ENCODE measurements at places on chromosomes 2 and 18. TPM values are rescaled to one million over a fixed set of nuclear protein-coding genes. Genes with fewer than 3 reads are reported as not detected.

The TSPYL6 gene
- total RNA-seq = not detected

DNA sequence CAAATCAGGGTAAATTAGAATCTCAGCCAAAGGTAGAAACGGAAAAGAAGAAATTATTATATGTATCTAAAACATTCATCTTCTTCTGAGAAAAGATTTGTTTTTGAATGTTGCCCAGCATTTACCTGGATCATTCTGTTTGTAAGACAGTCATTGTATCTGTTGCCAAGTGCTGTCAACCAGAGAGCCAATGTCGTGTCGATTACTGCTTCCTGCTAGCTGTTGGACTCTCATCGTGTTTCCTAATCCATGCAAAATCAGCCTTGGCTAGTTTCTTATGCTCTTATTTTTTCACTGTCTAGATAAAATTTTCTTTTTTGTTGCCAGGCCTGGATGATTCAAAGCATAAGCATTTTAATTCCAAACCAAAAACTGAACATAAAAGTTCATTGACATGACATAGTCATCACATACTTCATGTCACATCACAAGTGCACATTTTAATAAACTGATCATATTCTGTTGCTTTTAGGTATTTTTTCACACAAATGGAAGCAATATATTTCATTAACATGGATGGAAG is 202.3 kb downstream of the KCNH7 start:
- DNase-seq = no peak

DNA sequence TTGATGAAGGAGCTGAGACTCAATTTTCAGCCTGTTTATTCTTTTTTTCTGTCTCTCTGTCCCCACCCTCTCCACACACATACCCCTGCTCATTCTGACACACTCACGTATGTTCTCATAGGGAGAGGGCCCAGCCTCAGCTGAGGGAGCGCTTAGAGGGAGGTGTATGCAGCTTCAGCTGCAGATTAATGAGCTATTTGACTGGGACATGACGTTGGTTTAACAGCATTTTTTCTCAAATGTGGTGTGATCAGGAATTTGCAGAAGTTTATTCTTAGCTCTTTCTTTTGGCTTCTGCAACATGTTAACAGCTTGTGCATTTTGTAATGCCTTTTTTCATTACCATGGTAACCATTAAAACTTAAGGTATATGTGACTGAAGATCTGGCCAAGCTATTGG is 1547.1 kb upstream of the PIK3C3 start:
- no peak for DNase-seq

GRCh38 chr2:36570416-36570815 is 27.6 kb downstream of the FEZ2 start:
- DNase-seq = no peak

The FBXO41 gene
- total RNA-seq = 0.44 TPM

DNA sequence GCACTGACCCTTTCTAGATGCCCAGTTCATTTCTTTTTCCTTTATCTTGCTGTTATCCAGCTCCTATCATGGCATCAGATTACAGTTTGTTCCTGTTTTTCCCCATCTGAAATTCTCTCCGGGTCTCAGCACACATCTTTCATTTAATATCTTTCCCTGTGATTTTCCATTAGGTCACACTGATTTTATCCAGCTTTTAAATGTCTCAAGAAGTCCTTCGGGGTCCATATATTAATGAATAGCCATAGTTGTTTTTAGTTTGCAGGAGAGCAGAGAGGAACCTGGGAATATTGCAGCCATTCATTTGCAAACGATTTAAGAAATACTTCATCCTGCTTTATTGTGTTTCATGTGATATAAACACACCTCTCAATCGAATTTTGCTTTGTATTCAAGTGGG is 374.2 kb downstream of the TDRD15 start:
- no peak for DNase-seq

The CXCR2 gene
- total RNA-seq = not detected

DNA sequence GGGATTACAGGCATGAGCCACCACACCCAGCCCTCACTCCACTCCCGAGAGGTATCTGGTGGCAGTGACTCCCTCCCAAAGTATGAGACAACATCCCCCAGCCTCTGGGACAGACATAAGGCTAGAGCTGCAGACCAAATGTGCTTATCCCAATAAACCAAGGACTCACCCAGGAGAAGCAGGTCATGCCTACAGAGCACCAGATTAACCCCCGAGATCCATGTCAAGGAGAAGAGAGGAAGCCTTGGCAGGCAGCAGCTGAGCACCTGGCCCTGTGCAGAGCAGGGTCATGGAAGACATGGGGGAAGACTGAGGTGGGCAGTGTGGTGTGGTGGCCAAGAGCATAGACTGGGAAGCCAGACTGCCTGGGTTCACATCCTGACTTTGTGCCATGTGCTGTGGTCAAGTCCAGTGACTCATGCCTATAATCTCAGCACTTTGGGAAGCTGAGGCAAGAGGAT is 7.2 kb downstream of the RAB11FIP5 start:
- no peak for DNase-seq

DNA sequence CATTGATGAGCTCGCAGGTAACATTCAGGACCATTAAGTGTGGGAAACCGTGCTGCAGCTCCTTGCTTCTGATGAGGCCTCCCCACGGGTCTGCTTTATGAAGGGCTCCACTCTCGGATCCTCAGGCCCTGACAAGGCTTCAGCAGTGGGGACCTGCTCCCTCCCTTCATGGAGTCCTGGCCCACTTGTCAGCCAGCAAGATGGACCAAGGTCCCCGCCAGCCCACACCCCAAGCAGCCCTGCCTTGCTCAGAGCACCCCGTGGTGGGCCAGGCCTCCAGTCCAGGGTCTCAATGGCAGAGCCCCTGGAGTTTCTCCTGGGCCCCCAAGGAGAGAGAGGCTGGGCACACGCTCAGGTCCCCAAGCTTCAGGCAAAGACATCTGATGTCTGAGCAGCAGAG is 41.5 kb downstream of the CROCC2 start:
- DNase-seq = no peak

DNA sequence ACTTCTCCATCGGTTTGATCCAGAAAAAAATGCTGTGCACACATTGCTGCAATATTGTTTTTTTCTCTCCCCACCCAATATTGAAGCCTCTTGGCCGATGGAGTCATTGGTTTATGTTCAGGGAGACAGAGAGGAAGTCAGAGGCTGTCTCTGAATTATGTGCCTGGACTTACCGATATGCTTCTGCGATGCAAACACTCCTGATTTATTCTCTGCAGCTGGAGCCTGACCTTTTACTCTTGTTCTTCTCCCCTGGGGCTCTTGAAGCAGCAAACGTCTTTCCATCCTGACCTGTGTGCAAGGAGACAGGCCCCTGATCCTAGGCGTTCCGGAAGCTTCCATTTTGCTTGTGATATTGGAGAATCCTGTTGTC is 99.6 kb downstream of the PTGR3 start:
- no peak for DNase-seq

GRCh38 chr2:20317197-20317596 is 33.4 kb downstream of the PUM2 start:
- no peak for DNase-seq

The AQP4 gene
- not detected for total RNA-seq

DNA sequence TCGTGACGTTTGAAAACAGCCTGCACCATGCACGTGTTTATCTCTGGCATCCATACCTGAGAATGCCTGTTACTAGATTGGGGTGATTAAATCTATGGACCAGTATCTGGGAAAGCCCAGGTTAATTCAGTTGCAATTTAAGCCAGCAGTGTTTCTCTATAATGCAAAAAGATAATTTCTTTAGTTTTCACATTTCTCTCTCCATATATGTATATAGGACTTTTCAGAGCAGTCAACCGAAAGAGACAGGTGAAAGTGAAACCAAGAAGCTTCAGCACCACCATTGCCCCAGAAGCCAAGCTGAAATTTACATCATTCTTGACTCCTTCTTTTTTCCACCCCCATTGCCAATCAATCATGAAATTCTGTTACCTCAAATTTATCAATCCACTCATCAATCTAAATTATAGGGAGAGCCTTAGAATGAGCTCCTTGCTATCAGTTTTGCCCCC is 2.7 kb upstream of the LRP2 start:
- no peak for DNase-seq

The IL1F10 gene
- not detected for total RNA-seq

The ABCB11 gene
- total RNA-seq = not detected

The CCDC85A gene
- 0.70 TPM for total RNA-seq

DNA sequence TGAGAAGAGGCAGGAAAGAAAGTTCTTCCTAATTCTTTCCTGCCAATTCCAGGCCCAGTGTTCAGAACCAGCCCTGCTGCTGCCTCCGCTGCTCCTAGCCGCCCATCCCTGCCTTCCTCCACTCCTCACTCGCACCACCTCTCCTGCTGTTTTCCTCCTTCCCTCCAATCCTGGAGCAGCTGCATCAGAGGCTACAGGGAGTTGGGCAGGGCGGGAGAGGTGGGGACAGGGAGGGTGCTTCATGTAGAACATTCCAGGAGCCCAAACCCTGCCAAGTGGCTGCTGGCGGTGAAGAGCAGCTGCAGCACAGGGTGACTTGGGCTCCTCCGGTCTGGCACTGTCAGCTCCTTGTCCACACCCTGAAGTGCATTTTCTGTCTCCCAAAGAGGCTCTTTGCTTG is 176.3 kb downstream of the TNS1 start:
- DNase-seq = no peak

DNA sequence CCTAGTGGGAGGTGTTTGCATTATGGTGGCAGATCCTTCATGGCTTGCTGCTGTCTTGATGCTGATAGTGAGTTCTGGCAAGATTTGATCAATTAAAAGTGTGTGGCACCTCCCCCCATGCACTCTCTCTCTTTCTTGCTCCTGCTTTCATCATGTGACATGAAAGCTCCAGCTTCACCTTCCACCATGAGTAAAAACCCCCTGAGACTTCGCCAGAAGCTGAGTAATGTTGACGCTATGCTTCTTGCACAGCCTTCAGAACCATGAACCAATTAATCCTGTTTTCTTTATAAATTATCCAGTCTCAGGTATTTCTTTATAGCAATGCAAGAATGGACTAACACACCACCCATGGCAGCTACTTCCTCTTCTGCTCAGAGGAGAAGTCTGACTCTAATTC is 2181.4 kb upstream of the PIK3C3 start:
- no peak for DNase-seq

- no peak for DNase-seq
Observed at GRCh38 chr2:205464681-205465080, 217.6 kb upstream of the NRP2 start.

The MARCHF4 gene
- not detected for total RNA-seq

GRCh38 chr18:78305789-78306188 is 673.8 kb upstream of the SALL3 start:
- no peak for DNase-seq

DNA sequence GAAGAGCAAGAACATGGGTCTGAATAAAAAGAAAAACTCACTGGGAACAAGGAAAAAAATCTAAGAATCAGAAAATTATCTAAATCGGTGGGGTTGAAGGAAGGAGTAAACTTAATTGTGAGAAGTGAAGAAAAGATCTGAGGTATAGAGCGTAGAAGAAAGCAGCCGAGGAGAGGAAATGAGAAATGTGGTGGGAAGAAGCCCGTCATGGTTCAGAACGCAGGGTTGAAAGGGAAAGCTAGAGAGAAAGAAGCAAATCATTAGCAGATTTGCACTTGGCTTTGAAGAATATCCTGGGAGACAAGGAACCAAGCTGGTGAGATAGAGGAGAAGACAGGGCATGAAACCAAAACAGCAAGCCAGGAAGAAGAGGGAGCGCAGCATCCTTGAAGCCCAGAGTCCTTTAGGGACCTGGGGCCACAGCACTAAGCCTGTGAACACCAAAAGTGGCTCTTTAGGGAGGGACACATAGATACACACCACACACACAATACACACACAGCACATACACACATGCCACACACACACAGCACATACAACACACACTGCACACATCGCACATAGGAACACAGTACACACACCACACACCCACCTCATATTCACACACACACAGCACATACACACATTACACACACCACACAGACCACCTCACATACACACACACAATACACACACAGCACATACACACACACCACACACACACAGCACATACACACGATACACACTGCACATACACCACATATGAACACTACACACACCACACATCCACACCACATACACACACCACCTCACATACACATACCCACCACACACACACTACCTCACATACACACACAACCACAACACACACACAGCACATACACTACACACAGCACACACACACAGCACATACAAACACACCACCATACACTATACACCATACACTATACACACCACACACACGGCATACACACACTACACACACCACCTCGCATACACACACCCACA is 274.6 kb downstream of the ETAA1 start:
- no peak for DNase-seq

DNA sequence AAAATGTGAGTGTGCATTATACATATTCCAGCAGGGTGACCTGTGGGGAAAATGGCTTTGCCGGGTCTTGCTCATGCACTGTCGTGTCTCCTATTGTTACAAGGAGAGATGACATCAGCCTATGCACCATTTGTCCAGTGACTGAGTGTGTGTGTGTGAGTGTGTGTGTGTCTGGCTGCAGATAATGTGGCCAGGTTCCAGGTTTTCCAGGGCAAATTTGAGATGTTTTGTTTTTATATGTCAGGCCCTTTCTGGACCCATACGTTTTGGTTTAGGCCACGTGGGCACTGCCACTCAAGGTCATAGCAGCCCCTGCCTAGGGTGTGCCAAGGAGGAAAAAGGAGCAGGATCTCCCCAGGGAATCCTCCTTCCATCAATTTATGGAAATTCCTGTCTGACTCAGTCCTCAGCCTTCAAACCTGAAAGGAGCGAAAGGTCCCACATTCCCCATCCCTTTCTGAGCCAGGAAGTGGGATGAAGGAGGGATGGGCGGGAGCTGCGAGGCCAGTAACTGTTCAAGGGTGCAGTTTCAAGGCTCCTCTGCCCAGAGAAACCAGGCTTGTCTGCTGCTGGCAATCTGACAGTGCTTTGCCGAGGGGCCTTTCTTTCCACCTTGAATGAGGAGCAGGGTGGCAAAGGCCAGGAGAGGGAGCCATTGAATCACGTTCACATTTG is 93.0 kb upstream of the SMAD2 start:
- DNase-seq = peak; percentile 87

DNA sequence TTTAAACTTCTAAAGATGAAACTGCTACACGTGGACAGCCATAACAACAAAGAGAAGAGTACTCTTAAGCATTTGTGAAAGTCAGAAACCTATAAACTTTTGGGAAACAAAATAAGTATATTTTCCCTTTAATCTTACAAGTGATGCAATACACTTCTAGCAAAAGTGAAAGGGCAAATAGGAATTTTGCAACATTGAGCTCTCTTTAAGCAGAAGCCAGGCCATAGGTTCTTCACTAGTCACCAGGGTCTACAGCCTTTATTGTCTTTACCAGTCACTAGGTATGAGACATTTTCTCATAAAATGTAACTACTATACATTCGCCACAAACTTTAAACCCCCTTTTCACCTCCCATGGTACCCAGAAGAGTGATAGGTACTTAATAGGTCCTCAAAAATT is 37.5 kb downstream of the SCN1A start:
- no peak for DNase-seq

GRCh38 chr2:161990741-161991140 is 83.3 kb downstream of the DPP4 start:
- peak; percentile 44 for DNase-seq

GRCh38 chr2:1550658-1551316 is 137.5 kb downstream of the TPO start:
- peak; percentile 52 for DNase-seq

GRCh38 chr18:79964330-79965118 is at the start of gene HSBP1L1:
HSBP1L1 (plus strand) TSS chr18:79964643; CDS start chr18:79964736, 93 bp downstream.
- DNase-seq = peak; percentile 37

- DNase-seq = no peak
Observed at GRCh38 chr2:138536740-138537139, 35.2 kb downstream of the SPOPL start.

The SH3BP4 gene
- total RNA-seq = 33.9 TPM

The FOXD4L1 gene
- not detected for total RNA-seq

Data from Caki2 (cell line).